ENCODE measurements at places on chromosomes 4 and X.

DNA sequence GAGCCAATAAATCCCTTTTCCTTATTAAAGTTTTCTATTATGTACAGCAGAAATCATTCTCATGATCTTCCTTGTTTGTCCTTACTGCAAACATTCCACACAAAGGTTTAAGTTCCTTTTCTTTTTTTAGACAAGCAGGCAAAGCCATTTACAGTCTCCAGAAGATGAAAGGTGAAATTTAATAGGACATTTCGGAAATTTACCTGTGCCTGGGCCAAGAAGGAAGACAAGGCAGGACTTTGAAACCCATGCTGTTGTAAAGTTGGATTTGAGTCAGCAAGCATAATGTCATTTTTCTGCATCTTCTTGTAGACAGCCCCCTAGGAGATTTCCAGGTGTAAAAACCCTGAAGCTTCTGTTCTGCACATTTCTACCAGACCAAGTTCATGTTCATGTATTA lies 188.1 kb downstream of the PAPSS1 start:
- no peak for DNase-seq

DNA sequence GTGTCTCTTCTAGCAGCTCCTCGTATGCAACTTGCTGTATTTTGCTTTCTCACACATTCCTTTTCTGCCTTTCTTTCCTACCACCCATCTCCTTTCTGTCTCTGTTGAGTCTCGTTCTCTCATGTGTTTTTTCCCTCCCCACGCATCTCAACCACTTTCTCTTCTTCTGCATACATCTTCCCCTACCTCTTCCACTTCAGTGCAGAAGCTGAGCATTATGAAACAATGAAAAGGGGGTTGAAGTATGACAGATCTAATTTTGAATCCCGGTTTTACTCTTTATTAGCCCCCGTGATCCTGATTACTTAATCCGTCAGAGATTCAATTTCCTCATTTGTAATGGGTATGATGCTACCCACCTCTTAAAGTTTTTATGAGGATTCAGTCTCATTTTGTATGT lies 7.3 kb downstream of the FAM241A start:
- no peak for DNase-seq

GRCh38 chr4:47373709-47374108 lies 89.8 kb downstream of the COMMD8 start:
- no peak for DNase-seq

GRCh38 chrX:39261446-39262147 lies 460.3 kb downstream of the MID1IP1 start:
- DNase-seq = no peak

DNA sequence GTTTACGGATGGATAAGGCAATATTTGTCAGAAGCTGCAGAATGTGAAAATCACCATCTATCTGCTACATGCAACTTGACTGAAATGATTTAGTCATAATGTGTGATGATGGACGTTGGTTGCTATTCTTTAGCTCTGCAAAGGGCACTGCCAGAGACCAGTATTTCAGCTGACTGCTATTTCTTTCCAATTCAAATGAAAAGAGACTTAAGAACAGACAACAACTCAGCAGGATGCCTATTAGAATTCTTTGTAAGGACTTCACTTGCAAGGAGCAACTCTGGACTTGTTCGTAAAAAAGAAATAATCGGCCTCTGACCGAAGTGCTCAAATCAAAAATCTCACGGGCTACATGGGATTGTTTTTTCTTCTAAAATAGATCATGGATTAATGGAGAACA lies 262.7 kb downstream of the DHX15 start:
- no peak for DNase-seq

GRCh38 chr4:145716200-145716599 lies 36.3 kb downstream of the C4orf51 start:
- no peak for DNase-seq

- DNase-seq = no peak
Measured at GRCh38 chr4:169841776-169842175, 84.0 kb upstream of the HPF1 start.
